ENCODE measurements at places on chromosomes 1 and 21.

- DNase-seq, result no peak
Observed at GRCh38 chr1:35544976-35545375, 12.2 kb downstream of the KIAA0319L start.

- DNase-seq, result no peak
Observed at GRCh38 chr1:93576746-93577145, 104.9 kb downstream of the BCAR3 start.

DNA sequence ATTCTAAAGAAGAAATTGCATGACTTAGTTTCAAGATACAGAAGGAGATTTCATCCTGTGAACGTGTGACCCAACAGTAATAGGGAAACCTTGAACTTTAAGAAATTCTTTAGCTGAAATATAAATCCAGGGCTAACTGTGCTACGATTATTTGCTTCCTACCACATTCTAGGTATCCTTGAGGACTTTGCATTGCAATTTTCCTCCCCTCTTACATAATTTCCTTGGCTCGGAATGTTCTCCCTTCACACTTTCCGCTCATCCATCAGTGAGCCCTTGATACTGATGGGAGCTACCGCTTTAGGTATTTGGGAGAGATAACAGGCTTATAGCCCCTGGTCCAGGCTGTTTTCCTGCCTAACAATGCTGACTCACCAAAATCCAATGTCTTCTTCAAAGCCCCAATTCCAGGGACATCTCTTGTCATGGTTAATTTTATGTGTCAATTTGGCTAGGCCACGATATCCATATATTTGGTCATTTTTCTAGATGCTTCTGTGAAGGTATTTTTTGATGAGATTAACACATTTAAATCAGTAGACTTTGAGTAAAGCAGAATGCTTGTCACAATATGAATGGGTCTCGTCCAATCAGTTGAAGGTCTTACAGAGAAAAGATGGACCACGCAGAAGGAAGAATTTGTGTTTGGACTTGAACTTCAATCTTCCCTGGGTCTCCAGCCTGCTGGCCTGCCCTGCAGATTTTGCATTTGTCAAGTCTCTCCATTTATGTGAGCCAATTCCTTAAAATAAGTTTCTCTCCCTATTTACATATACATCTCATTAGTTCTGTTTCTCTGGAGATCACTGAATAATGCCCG, 121.2 kb downstream of the PTPN14 start:
- no peak for DNase-seq

GRCh38 chr21:45547545-45547900, 5.3 kb upstream of the SLC19A1 start:
- DNase-seq, result no peak

DNA sequence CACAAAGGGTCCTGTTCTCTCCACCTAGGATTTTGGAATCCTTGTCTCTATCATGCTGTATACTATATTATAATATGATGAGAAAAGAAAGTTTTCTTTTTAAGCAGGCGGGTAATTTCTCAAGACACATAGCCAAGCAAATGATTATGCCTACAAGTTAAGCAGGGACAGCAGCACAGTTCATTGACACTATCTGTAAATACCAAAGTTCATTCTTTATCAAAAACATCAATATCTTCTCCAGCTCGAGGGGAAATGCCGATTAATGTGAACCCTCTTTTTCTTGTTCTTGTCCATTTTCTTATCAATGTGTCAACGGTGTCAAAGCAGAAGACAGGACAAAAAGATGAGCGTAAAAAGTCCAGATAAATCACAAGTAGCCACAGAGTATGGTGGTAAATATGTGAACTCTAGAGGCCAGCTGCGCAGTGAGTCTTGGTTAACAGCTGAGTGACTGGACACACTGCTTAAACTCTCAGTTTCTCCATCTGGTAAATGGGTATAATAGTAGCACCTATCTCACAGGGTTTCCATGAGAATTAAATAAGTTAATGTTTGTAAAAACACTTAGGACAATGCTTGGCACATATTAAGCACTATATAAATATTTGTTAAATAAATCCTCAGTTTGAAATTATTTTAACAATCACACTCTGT, 30.9 kb downstream of the LPAR3 start:
- no peak for DNase-seq

- no peak for DNase-seq
Observed at GRCh38 chr1:99992760-99993467, 23.1 kb downstream of the SLC35A3 start.

- no peak for DNase-seq
Observed at GRCh38 chr1:77288275-77288674, 6.5 kb downstream of the AK5 start.

- no peak for DNase-seq
Observed at GRCh38 chr1:72498371-72498770, 216.0 kb upstream of the NEGR1 start.

GRCh38 chr1:204809488-204809887, 61.2 kb upstream of the NFASC start:
- DNase-seq, result no peak

- DNase-seq, result no peak
Observed at GRCh38 chr1:179094818-179095217, 12.9 kb downstream of the TOR3A start.

DNA sequence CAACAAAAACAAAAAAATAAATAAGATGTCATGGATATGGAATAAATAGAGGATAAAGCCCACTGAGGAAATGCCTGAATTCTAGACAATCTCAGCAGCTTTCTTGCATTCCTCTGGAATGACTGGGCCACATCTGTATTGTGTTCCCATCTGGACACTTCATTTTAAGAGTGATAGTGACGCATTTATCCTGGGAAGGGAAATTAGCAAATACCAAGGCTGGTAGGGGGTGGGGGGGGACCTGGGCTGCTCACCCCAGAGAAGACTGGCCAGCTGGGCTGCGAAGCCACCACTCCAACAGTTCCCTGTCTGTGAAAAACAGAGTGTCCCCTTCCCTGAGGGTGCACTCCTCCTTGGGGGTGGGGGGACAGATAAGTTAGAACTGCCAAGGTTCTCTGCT, 106.3 kb downstream of the HIVEP3 start:
- no peak for DNase-seq

DNA sequence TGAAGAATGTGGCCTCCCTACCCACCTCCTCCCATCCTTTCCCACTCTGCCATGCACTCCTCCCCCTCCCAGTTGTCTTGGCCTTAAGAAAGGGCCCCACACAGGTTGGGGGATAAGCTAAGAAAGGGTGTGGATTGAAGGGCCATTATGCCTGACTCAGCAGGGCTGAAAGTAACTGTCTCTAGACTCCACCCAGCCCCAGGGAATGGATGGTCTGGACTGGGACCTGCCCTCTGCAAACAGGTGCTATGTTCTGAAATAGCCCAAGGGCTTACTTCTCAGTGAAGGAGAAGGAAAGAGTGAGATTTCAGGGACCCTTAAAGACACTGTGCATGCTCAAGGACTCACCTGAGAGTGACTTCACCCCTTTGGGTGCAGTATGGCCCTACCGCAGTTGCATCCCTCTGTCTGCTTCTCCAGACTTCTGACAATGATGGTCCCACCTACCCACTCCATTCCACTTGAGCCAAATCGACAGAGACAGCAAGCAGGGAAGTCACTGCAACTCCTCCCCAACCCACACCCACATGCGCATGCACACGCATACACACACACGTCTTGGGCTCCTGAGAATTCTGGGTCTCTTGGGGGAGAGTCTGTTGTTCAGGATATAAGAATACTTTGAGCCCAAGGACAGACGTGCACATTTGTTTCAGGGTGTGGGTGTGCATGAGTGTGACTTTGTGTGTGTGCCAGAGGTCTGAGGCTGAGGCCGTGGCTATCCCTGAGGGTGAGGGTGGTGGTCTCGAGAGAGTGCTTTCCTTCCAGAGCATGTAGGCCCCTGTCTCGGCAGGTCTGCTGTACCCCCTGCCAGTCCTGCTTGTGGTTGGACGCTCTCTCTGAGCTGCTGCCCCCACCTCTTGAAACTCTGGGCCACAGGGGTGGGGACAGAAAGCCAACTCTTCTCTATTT, 231.9 kb downstream of the PTPRU start:
- DNase-seq, result no peak

GRCh38 chr21:24375201-24375600, 1232.1 kb downstream of the MRPL39 start:
- DNase-seq, result no peak

DNA sequence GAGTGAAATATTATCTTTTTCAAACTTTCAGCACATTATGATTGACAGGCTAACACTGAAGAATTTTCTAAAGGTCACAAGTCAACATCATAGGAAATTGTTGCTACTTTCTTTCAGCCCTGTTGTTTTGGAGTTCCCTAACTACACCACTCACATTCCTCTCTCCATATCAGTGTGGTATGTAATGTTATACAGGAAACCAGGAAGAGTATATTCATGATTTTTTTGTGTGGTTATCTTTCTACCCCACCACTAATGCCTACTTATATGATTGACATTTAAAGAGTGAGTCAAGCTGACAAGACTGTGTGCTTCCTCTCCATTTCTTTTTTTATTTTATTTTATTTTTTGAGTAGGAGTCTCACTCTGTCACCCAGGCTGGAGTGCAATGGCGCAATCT, 47.8 kb upstream of the PRDM2 start:
- DNase-seq, result no peak

GRCh38 chr1:13793088-13793730, 93.2 kb downstream of the PRDM2 start:
- no peak for DNase-seq

GRCh38 chr1:97204468-97204867, 482.9 kb downstream of the PTBP2 start:
- DNase-seq, result no peak

DNA sequence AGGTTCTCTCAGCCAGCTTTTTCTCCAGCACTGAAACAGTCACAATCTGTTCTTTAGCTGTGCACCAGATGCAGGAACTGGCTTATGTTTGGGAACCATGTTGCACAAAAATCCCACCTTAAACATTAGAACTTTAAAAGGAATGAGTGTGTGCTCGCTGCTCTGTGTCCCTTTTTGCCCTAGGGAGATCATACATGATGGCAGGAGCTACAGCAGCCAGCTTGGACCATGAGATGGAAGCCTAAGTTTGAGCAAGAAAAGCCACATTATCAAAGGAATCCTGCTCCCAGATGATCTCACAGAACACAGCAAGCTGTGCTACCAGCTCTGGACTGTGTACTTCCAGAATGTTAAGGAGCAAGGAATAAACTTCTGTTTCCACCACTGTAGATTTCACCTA, 3.5 kb downstream of the ZBTB17 start:
- DNase-seq, result no peak

DNA sequence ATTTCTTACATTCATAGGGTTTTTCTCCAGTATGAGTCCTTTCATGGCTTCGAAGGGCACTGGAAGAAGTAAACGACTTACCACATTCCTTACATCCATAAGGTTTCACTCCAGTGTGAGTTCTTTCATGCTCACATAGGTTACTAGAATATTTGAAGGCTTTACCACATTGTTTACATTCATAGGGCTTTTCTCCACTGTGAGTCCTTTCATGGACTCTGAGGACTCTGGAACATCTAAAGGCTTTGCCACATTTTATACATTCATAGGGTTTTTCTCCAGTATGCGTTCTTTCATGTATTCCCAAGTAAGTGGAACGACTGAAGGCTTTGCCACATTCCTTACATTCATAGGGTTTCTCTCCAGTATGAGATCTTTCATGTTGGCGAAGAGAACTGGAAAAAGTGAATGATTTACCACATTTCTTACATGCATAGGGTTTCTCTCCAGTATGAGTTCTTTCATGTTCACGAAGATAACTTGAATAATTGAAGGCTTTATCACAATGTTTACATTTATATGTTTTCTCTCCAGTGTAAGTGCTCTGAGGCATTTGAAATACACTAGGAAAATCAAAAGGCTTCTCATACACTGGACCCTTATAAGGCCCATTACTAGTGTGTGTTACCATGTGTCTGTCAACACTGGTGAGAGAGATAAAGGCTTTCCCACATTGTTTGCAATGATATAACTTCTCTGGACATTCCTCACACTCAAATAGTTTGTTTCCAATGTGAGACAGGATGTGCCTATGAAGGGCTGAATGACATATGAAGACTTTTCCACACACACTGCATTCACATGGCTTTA, 29.9 kb upstream of the ZNF695 start:
- DNase-seq, result no peak

DNA sequence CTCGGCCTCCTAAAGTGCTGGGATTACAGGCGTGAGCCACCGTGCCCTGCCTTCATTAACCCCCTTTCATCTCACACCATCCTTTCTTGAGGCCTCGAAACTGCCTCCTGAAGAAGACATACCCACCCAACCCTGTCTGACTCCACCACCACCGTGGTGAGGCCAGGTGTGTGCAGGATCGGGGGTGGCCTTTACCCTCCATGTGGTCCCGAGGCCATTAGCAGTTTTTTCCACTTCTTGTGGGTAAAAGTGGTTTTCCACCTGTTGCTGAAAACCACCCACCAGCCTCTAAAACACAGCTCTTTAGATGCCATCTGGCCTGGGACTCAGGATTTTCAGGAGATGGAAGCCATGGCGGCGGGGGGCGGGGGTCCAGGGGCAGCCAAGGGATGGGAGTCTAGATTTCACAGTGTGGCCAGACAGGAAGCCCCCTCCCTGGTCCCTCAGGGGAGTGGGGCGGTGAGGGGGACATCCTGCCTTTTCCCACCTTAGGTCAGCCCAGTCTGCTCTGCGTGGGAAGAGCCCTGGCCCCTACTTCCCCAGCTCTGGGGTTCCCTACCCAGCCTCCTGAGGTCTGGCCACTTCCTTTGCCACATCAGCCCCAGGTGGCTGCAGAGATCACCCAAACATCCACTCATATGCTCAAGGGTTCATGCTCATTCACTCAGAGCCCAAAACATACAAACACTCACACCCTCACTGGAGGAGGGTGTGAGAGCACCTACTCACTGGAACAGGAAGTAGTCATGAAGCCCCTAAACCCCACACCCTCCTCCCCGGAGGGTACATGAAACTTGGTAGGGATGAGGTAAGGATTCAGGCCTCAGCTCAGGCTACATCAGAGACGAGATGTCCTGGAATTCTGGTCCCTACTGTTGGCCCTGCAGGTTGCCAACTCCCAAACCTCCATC, 2.3 kb downstream of the FGR start:
- no peak for DNase-seq

- DNase-seq, result no peak
Observed at GRCh38 chr1:51287966-51288365, 42.4 kb downstream of the TTC39A start.

GRCh38 chr1:151494741-151495281, 16.4 kb upstream of the CGN start:
- DNase-seq, result no peak

GRCh38 chr1:44635439-44635838, 38.8 kb downstream of the TMEM53 start:
- DNase-seq, result no peak

- DNase-seq, result peak; percentile 68
Observed at GRCh38 chr1:45569962-45570581, 13.8 kb upstream of the NASP start.

DNA sequence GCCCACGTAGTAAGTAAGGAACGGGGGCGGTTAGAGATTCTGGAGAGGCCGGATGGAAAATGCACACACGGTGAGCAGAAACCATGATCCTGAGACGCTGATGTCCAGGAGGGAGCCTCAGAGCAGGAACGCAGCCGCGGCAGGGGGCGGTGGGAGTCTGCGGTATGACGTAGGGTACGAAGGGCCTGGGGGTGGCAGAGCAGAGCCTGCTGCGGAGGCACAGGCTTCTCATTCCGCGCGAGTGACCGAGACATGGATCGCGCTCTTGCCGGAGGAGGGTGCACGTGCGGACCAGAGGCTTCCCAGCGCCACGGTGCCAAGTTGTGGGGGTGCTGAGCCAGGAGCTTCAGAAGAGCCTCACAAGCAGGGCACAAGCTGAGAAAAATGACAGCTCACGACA, 176.2 kb downstream of the KIF26B start:
- DNase-seq, result no peak

GRCh38 chr1:187883356-187883755, 1054.6 kb downstream of the PLA2G4A start:
- no peak for DNase-seq

GRCh38 chr1:81542196-81542595, 258.5 kb upstream of the ADGRL2 start:
- DNase-seq, result no peak

- DNase-seq, result no peak
Observed at GRCh38 chr1:233359431-233359830, 31.9 kb downstream of the MAP3K21 start.

Data from NCI-H2107 (cell line).